ENCODE measurements at places on chromosomes 7 and 10.

GRCh38 chr10:30811276-30812017, 181.9 kb upstream of the LYZL2 start:
- no peak for DNase-seq
- peaks cover 18% of the 10 kb centered on the region for H3K4me1 ChIP-seq
- no peaks in the 10 kb centered on the region for H3K36me3 ChIP-seq
- peak overlapping the region; percentile 17 for H3K4me3 ChIP-seq
- H3K27me3 ChIP-seq: peaks cover 3% of the 10 kb centered on the region

- H3K36me3 ChIP-seq: peaks cover 23% of the 10 kb centered on the region
- peak overlapping the region; percentile 36 for H3K27ac ChIP-seq
- peaks cover 2% of the 10 kb centered on the region for H3K4me1 ChIP-seq
- no peak overlapping the region for H3K4me3 ChIP-seq
- no peaks in the 10 kb centered on the region for H3K27me3 ChIP-seq
Measured at GRCh38 chr10:73796766-73797165, 11.4 kb downstream of the ZSWIM8 start.

GRCh38 chr10:122148876-122149560, 122.1 kb upstream of the BTBD16 start:
- H3K27me3 ChIP-seq: peaks cover 4% of the 10 kb centered on the region
- H3K4me3 ChIP-seq: no peak overlapping the region
- DNase-seq: no peak
- H3K4me1 ChIP-seq: no peaks in the 10 kb centered on the region
- H3K36me3 ChIP-seq: no peaks in the 10 kb centered on the region

DNA sequence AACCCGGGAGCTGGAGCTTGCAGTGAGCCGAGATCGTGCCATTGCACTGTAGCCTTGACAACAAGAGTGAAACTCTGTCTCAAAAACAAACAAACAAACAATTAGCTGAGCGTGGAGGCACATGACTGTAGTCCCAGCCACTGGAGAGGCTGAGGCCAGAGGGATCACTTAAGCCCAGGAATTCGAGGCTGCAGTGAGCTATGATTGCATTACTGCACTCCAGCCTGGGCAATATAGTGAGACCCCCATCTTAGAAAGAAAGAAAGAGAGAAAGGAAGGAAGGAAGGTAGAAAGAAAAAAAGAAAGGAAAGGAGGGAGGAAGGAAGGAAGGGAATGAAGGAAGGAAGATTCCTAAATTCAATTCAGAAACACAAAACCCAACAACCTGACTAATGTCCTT, 141.3 kb upstream of the TNRC18 start:
- H3K27me3 ChIP-seq: peaks cover 9% of the 10 kb centered on the region
- H3K4me3 ChIP-seq: no peak overlapping the region
- DNase-seq: no peak
- peaks cover 26% of the 10 kb centered on the region for H3K4me1 ChIP-seq
- H3K27ac ChIP-seq: no peak overlapping the region

DNA sequence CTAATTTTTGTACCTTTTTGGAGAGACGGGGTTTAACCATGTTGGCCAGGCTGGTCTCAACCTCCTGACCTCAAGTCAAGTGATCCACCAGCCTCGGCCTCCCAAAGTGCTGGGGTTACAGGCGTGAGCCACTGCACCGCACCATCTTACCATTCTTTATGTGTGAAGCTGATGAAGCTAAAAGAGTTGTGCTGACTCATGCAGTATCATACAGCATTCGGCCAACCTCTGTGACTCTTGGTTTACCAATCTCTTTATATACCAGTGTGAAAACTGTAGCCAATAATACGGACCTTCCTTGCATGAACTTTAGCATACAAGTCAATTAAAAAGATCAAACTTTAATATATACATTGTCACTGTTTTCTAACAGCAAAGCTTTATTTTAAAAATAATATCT, 878.2 kb upstream of the MBL2 start:
- H3K27ac ChIP-seq: no peak overlapping the region
- H3K36me3 ChIP-seq: no peaks in the 10 kb centered on the region
- DNase-seq: no peak
- no peak overlapping the region for H3K4me3 ChIP-seq
- H3K27me3 ChIP-seq: no peaks in the 10 kb centered on the region

GRCh38 chr10:3424111-3424851, 251.7 kb upstream of the PITRM1 start:
- H3K4me3 ChIP-seq: peak overlapping the region; percentile 4
- H3K4me1 ChIP-seq: peaks cover 34% of the 10 kb centered on the region
- H3K27ac ChIP-seq: no peak overlapping the region
- H3K27me3 ChIP-seq: peaks cover 18% of the 10 kb centered on the region
- no peaks in the 10 kb centered on the region for H3K36me3 ChIP-seq
- DNase-seq: no peak
